ENCODE measurements at places on chromosomes 2 and 18. TPM values are rescaled to one million over a fixed set of nuclear protein-coding genes. Genes with fewer than 3 reads are reported as not detected.

- no peak for DNase-seq
These were observed 74.1 kb downstream of the BOD1L2 start for GRCh38 chr18:57220930-57221483.

- no peak for DNase-seq
These were observed at the start of gene NETO1 for GRCh38 chr18:72867746-72868584. Gene NETO1, minus strand, starts transcription at chr18:72867987. Its CDS starts 696 bp downstream, at chr18:72867291.

Gene IL1R1
- 25.0 TPM for total RNA-seq

GRCh38 chr18:58005885-58006523 lies 38.0 kb upstream of the NEDD4L start:
- DNase-seq, result no peak

DNA sequence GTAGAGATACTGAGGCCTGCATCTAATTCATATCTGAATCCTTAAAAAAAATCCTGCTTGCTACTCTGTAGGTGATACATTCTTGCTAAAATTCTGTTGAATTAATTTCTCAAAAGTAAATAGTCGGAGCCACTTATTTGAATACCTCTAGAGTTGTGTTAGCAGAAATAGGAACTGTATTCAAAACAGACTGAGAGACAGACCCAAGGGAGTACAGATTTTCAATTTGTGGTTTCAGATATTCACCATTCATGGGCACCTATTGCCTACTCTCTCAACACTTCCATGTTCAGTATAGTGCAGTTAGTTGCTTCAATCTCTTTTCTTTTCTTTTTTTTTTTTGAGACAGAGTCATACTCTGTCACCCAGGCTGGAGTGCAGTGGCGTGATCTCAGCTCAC lies 46.6 kb upstream of the CTLA4 start:
- no peak for DNase-seq

GRCh38 chr2:7525746-7526145 lies 608.5 kb downstream of the RNF144A start:
- DNase-seq, result no peak

GRCh38 chr2:170098626-170099312 lies 79.2 kb upstream of the MYO3B start:
- DNase-seq, result no peak

Gene ALPG
- 0.56 TPM for total RNA-seq

- DNase-seq, result no peak
These were observed 841.0 kb downstream of the RNF144A start for GRCh38 chr2:7758073-7758759.

DNA sequence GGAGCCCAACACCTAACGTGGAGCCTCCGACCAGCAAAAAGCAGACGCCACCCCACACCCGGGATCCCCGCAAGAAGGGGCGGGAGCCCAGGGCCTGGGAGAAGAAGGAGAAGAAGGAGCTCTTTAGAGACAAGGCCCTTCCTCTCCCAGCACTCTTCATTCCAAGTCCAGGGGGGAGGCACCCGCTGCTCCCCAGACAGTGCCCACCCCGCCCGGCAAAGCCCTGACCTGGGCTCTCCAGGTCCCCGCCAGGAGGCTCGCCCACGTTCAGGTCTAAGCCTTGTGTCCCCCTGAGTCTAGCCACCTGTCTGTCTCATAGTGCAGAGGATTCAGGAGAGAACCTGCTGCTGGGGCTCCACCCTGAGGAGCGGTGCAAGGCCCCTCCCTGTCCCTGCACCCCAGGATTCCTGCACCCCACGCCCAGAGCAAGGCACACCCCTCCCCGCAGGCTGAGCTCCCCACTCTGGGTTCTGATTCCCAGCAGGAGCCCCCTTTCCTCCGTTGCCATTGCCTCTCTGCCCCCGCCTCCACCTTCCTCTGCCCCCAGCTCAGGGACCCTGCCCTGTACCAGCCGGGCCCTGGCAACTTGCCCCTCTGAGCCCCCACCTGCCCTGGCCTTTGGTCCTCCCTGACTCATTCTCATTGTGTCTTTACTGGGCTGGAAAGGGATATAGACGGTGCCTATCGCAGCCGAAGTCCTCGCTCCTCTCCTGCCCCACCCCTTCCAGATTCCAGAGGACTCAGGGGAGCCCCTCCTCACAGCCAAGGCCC lies 33.5 kb upstream of the GPC1 start:
- DNase-seq, result no peak

Gene CBLN2
- total RNA-seq, result 0.40 TPM

- no peak for DNase-seq
These were observed 165.6 kb downstream of the KLHL29 start for GRCh38 chr2:23550553-23550952.

Gene PLGLB1
- total RNA-seq, result 1.6 TPM

GRCh38 chr2:60505880-60506260 lies 47.6 kb downstream of the BCL11A start:
- DNase-seq, result no peak

DNA sequence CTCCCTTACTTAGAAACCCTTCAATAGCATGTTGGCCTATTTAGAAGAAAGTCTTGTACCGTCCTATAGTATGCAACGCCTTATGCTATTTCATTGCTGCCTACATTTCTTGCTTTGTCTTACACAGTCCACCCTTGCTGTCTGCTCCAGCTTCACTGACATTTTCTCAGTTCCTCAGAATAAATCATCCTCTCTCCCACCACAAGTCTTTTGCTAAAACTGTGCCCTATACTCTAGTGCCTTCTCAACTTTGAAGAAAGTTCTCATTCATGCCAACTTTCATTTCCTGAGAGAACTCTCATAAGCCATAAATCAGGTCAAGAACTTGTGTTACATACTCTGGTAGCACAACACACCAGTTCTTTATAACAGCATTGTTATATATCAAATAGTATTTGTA lies 54.3 kb upstream of the COL3A1 start:
- DNase-seq, result no peak

Gene AQP12A
- 4.0 TPM for total RNA-seq

DNA sequence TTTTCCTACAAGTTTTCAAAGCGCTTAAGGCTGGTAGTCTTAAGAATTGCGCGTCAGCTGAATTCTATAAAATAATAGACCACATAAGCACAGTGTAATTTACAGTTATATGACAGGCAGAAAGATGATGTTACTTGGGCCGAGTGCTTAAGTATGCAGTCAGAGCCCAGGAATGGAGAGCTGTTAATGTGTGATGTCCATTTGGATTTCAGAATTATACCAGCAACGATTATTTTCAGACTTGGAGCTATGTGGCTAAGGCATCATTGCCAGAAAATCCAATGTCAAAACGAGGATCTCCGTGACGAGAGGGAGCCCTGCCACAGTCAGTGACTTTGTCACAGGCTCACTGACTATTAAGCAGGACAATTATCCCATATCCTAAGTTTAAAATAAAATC lies 3.4 kb downstream of the KLF7 start:
- DNase-seq, result no peak

- no peak for DNase-seq
These were observed 488 bp upstream of the RHOB start for GRCh38 chr2:20446255-20446916.

- DNase-seq, result no peak
These were observed 62.5 kb downstream of the RRM2 start for GRCh38 chr2:10185046-10185445.

Gene WNT6
- total RNA-seq, result 0.43 TPM

DNA sequence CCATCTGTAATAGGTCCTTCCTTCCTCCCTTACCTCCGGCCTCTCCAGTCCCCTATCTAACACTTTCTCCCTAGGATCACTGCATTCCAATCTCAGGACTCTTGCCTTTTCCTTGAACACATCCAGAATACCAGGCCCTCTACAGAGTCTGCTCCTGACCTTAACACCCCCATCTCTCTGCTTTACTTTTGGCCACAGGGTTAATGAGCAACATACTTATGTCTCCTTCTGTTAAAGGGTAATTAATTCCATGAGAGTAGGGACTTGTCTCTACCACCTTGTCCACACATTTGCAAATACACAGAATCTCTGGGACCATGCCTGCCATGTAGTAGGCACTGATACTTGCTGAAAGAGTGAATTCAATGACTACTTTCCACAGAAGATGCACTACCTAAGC lies 94.9 kb downstream of the COBLL1 start:
- DNase-seq, result no peak

GRCh38 chr18:69622961-69623360 lies 222.3 kb downstream of the DOK6 start:
- DNase-seq, result no peak

DNA sequence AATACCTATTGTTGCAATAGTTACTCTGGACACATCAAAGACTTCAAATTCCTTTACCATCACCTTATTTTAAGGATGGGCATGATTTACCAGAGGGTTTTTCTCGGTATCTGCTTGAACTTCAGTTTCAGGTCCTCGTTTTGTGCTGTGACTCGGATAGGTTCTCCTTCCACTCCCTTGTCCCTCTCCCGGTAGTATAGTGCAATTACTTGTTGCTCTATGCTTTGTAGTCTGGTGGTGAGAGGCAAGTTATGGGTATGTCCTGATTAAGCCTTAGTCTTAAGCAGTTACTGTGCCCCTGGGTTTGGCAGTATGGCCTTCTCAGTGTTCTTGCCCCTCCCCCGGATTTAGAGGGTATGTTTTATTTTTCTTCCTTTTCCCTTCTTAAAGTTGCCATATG lies 96.6 kb downstream of the RHBDD1 start:
- DNase-seq, result no peak

Gene SS18
- 48.4 TPM for total RNA-seq

- DNase-seq, result no peak
These were observed 158.0 kb downstream of the INHBB start for GRCh38 chr2:120503793-120504571.

Gene DSC3
- 0.22 TPM for total RNA-seq

DNA sequence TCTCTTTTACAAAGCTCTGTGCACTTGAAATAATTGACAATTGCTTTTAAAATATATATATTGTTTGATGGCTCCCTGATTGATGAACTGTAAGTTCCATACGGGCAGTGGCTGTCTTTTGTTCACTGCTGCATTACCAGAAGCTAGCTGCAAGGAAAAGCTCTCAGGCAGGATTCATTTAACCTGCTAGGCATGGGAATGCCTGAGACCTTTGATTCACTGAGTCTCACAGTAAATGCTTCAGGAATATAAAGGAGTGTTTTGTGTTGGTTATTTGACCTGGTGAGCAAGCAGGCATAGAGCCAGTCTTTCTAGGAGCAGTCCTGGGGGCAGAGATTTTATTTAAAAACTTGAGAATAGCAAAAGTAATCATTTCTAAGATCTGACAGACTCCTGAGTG lies 193.2 kb upstream of the ITGA4 start:
- DNase-seq, result no peak

GRCh38 chr18:31710826-31711225 lies 26.4 kb upstream of the B4GALT6 start:
- DNase-seq, result no peak

DNA sequence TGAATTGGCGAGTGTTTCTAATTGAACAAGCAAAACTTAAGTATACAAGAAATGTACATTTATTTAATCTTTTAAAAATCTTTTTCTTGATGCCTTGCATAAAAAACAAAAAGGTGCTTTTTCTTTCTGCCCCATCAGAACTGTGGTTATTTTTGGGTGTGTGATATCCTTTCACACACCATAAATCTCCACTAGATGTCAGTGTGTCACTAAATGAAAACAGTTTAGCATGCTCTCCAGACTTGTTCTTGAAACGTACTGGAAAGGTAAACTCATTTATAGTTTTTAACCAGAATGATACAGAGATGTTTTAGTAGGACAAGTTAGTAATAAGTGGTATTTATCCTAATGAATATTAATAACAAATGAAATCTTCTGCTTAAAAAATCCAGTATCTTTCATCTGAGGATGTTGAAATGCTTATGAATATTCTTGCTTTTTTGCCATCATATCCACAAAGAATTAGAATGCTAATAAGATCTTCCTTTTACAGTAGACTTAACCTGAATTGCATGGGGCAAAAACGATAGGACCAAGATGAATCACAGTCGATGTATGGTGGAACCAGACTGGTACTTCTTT lies 96.8 kb downstream of the UBE2E3 start:
- DNase-seq, result no peak

DNA sequence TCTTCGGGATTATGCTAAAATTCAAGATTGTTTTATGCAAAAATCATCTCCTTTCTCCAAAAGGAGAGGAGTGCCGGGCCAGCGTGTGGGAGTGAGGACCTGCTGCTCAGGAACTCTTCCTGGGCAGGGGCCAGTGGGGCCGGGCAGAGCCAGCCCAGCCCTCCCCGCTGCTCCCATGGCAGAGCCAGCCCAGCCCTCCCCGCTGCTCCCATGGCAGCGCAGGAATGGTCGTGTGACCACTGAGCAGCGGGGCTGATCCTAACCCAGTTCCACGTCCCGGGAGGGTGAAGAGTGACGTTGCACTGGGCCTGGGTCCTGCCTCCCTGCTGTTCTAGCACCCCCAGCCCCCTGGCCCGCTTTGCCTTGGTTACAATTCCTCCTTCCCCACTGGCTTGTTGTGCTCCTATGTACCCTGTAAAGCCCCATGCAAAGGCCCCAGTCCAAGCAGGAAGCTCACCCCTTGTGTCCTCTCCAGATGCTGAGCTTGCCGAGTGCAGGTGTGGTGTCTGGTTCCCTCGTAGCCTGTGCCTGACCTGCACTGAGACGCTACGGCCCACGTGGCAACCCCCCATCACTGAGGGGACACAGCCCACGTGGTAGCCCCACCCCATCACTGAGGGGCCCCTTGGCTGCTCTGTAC lies 11.4 kb upstream of the NEU4 start:
- peak; percentile 71 for DNase-seq

Gene PLA2R1
- total RNA-seq, result 6.8 TPM

DNA sequence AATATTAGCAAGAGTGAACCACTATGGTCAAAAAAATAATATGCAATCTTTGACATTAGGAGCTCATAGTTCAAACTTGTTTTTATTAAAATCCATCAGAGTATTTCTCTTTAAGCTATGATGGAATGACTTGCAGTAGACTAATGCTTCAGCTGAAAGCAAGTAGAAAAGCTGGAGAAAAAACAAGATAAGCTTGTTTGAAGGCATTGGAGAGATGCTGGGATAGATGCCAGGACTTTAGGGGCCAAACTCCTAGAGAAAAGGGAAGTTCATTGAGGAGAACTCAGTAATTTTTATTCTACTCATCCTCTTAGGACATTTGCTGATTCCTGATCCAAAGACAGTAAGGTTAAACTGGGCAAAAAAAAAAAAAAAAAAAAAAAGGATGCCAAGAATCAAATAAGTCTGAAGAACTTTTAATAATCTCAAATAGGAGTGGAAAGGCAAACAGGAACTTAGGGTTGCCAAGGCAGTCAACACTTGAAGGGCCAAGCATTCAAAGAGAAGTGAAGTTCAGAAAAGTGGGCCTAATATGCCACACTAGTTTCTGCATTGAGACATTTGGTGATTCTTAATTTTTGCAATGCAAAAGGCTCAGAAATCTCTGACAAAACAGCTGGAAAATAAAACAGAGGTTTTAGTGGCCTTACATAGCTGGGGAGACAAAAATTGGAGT lies 19.7 kb upstream of the AFF3 start:
- DNase-seq, result no peak

GRCh38 chr2:36748166-36748565 lies 51.7 kb downstream of the VIT start:
- no peak for DNase-seq

All from left colon (tissue), 2 donors.